ENCODE measurements at places on chromosomes 2 and 18.
A peak's percentile ranks its signal among the peaks of the same experiment; 100 is the strongest.

GRCh38 chr2:39094717-39095363 is 26.0 kb downstream of the SOS1 start:
- no peak for DNase-seq

DNA sequence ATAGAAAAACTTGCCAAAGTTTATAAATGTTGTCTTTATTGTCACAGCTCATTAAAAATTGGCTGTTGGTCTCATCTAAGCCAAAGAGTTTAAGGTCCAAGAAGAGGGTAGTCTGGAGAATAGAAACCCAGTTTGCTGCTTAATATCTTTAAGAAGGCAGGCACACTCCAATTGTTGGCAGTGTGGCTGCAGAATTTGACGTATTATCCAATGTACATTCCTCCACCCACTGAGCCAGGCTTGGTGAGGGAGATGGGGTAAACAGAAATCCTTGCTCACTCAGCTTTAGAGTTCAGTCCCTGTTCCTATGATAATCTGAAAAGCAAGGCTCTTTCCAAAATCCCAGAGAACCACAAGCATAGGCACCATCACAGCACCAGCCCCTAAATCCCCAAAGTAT is 10.7 kb upstream of the ADD2 start:
- DNase-seq = no peak

DNA sequence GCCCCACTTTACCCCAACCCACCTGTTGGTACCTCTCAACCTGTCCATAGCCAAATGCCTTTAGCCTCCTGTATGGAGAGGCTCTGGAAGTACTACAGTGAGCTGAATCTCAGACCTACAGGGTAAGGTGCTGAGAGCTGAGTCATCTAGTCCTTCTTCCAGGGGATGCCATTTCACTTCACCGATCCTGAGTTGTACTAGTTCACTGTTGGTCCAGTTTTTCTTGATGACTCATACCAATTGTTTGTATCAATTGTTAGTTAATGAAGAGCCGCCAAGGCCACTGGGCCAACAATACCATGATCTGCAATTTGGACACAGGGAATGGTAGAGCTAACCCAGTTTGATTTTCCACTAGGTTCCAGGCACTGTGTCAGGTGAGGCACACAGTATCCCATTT is 257.0 kb downstream of the CLIP4 start:
- DNase-seq = no peak

- DNase-seq = no peak
Observed at GRCh38 chr2:235634435-235635158, 140.8 kb downstream of the AGAP1 start.

- no peak for DNase-seq
Observed at GRCh38 chr2:182509216-182509615, 82.4 kb upstream of the PDE1A start.

DNA sequence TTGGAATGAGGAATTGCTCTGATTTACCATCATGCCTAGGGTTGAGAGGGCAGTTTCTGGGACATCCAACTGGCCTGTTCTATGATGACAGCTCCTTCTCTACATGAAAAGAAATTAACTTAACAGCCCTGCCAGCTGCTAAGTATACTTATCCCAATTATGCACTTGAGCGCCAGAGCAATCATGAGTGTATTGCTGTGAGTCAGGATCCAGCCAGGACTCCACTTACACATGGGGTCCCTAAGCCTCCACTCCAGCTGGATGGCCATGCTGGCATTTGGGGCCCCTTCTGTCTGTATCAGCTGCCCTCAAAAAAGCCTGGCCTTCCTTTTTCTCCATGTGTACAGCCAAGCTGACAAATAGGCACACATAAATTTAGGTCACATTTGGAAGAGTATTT is 481.9 kb downstream of the TMX3 start:
- DNase-seq = peak; percentile 76

DNA sequence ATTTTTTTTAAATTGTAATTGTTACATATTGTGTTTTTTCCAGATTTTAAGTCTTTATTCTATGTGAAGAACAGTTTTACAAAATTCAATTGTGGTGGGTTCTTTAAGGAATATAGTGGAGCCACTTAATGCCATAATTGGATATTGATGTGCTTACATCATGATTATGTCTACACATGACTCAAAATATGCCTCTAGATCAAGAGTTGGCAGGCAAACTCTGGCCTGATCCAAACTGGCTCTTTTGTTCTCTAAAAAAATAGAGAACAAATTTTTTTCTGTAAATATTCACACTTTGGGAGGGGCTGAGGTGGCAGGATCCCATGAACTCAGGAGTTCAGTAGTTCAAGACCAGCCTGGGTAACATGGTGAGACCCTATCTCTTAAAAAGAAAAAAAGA is 8.3 kb downstream of the EHBP1 start:
- no peak for DNase-seq
